ENCODE measurements at places on chromosomes 2 and 18. TPM values are rescaled to one million over a fixed set of nuclear protein-coding genes. Genes with fewer than 3 reads are reported as not detected.

DNA sequence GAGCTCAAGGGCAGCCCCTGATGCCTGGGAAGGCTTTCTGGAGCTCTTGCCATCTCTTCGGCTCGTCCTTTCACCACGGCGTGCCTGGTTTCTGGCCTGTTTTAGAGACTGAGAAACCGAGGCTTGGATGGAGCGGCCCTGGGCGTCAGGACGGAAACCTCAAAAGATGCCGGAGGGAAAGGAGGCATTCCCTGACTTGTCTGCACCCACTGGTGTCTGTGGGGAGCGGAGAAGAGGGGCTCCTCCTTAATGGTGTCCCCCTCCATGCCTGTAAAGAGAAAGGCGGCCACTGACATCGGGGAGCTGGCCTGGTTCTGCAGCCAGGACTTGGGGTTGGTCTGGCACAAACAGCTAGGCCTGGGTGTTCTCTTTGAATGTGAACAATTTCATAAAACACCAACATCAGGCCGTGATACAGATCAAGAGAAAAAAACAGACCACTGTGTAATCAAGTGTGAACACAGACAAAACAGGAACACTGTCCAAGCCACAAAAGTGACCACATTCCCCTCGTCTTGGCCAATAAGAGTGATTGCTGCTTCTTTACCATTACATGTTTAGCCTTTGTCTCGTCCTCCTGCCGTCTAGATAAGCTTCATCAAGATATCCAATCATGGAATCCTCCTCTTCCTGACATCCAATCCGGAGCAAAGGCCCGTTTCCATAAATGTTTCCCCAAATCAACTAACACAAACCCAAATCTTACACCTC, 633 bp upstream of the ILKAP start:
- DNase-seq, result no peak

GRCh38 chr18:44799907-44800421, 119.3 kb downstream of the SETBP1 start:
- DNase-seq, result no peak

DNA sequence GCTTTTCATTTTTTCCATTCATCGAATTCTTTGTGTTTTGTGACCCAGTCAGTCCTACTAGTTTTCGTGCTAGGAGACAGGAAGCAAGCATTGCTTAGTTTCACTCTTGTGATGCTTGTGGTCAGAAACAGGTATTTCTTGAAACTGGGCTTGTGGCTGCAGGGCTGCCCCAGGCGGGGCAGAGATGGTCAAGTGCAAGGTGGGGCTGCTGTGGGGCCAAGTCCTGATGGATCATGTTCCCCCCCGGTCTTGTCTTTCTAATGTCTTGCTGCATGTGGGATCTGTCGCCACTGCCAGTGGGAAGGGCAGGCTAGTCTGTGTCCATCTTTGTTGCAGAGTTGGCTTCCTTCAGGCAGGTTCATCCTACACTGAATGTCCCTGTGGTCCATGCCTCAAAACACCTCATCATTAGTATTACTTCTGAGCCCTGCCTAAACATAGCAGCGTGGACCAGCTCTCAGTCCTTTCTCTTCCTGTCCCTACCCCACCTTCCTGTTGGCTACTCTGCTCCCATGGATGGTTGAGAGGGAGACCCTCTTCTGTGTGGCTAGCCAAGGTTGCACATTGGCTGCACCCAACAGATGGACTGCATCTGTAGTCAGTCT, 38.7 kb downstream of the INPP4A start:
- DNase-seq, result no peak

RAPGEF4 gene
- 1.2 TPM for total RNA-seq

DNA sequence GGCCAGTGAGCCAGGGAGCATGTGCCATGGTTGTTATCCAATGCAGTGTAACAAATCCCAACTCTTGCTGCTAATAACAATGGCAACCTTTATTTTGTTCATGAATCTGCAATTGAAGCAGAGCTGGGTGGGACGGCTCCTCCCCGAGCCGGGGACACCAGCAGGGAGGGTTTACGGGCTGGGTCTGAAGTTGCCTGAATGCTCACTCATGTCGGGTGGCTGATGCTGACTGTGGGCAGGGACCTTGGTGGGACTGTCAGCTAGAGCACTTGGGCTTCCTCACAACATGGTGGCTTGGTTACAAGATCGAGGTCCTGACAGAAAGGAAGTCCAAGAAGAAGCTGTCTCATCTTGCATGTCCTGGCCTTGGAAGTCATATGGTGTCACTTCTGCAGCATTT, 264.5 kb downstream of the NDUFA10 start:
- DNase-seq, result no peak

GRCh38 chr2:10654069-10654468, 35.7 kb downstream of the NOL10 start:
- no peak for DNase-seq

DNA sequence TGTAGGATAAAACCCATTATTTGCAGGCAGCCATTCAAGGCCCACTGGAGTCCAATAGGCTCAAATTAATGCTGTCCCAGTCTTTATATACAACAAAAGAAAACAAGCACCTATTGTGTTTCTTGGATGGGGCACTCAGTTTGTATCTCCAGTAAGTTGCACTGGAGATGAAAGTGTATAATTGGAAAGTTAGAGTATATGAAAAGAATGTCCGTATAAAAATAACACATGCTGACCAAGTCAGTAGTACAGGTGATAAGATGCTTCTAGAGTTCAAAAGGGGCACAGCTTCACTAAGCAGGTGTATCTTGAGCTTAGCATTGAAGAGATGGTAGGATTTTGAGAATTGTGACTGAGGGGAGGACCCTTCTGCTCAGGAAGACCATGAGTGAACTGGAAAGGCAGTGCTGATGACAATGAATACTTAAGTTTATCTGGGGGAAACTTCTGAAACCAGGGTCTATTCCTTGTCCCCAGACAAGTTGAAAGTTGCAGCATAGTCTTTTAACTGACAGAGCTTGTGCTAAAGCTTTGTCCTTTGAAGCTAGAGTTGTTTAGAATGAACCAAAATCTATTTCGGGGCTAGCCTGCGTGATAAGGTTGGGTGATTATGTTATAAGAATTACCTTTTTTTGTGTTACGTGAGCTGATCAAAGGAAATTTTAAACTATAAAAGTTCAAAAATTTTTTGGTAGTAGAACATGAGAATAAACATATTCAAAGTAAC, 15.2 kb downstream of the LCLAT1 start:
- DNase-seq, result no peak

DNA sequence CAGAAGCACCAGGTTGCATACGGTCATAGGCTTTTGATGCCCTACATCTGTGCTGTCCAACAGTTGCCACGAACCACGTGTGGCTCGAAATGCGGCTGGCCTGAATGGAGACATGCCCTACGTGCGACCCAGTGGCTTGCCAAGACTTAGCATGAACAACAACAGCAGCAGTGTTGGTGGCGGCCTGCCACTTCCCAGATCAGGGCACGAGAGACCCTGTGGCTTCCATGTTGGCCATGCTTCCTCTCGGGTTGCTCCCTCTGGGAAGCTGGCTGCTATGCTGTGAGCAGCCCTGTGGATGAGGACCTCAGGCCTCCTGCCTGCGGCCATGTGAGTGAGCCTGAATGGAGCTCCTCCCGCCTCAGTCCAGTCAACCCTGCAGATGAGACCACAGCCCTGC, 212.3 kb downstream of the HDAC4 start:
- peak; percentile 3 for DNase-seq

- DNase-seq, result no peak
These were observed 23.4 kb downstream of the LYPD1 start for GRCh38 chr2:132646540-132647108.

DNA sequence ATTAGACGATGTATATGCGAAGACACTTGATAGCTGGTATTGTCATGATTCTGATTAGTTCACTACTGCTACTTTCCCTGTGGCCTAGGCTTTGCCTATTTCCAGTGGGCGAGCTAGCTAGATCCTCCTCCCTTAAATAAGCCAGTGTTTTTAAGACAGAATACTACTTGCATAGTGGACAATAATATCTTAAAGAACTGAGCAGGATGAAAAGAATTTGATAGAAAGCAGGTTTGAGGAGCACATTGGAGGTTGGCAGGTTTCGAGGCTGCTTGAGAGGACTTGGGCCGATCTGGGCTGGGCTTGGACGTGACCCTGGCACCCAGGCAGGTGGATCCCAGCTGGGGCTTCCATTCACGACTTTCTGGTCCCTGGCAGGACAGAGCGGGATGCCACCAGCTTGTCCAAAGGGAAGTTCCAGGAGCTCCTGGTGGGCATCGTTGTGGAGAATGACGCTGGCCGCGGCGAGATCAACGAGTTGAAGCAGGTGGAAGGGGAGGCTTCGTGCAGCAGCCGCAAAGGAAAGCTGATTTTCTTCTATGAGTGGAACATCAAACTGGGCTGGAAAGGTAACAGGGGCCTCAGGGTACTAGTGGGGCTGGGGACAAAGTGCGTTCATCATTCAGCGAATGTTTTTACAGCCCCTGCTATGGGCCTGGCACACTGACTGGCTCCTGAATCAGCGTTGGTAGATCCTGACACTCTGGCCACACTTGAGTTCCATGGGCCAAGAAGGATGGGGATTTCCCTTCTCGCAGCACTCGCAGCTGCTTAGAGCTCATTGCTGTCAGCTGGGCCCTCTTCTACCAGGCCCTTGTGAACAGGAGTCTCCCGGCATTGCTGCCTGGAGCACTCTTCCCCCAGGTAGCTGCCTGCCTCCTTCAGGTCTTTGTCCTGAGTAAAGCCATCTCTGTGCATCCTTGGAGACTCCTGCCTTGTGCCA, 16.9 kb downstream of the C2orf74 start:
- DNase-seq, result no peak

DNA sequence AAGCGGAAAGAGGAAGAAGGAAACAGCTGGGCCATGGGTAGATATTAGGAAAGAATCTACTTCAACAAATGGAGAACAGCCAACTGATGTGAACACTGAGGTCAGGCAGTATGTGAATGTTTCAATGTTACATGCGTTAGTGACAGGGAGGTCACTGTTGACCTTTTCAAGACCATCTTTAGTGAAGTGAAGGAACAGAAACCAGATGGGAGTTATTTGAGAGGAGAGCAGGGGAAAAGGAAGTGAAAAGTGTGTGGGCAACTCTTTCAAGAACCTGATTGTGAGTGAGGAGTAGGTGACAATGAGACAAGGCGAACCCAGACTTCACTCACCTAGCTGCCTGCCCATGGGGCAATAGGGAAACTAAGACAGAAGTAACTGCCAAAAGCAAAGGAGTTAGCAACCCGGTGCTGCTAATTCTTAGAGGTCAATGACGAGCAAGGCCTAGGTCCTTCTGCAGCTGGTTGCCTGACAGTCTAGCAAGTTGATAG, 67.0 kb downstream of the SP3 start:
- DNase-seq, result no peak

TMEFF2 gene
- total RNA-seq, result 0.09 TPM

- DNase-seq, result no peak
These were observed 112.2 kb upstream of the NT5C1B start for GRCh38 chr2:18701546-18701945.

DNA sequence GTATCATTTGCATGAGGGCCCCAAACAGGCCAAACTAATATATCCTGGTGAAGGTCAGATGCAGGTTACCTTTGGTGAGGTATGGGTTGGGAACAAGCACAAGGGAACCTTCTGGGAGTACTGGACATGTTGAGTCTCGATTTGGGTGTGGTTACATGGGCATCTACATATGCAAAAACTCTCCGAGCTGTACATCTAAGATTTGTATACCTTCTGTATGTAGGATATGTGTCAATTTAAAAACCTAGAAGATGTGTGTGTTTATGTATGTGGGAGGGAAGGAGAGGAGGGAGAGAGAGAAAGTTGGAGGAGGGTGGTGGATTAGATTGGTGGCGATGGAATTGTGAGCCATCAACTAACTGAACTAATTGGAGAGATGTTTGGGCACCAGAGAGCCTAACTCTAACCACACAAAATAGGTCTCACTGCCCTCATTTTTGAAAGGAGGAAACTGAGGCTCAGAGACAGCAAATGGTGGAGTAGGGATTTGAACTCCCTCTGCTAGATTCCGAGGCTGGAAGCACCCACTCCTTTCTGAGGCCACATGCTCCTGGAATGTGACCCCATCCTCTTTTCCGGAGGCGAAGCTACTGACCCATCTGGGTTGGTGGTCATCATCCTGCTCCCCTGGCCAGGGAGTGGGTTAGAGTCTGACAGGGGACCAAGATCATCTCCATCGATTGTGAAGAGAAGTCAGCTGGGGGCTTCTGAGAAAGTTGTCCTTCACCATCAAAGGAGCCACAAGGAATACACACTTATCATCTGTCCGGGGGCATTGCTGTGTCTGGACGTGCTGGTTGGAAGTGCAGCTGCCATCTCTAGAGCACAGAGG, 107.3 kb upstream of the MYCN start:
- DNase-seq, result no peak

GRCh38 chr2:155310589-155310988, 612.1 kb downstream of the KCNJ3 start:
- DNase-seq, result no peak

GRCh38 chr2:237478979-237479378, 8.1 kb upstream of the MLPH start:
- DNase-seq, result no peak

GRCh38 chr18:45050712-45051601, 370.3 kb downstream of the SETBP1 start:
- DNase-seq, result no peak

ATP6V1C2 gene
- total RNA-seq, result 1.5 TPM

- DNase-seq, result no peak
These were observed 192.8 kb upstream of the RAB12 start for GRCh38 chr18:8416212-8417019.

ZDBF2 gene
- total RNA-seq, result 5.1 TPM

GRCh38 chr2:8541223-8541622, 140.6 kb upstream of the ID2 start:
- no peak for DNase-seq

GRCh38 chr18:74524097-74524496, 10.2 kb upstream of the CNDP1 start:
- DNase-seq, result peak; percentile 57

DNA sequence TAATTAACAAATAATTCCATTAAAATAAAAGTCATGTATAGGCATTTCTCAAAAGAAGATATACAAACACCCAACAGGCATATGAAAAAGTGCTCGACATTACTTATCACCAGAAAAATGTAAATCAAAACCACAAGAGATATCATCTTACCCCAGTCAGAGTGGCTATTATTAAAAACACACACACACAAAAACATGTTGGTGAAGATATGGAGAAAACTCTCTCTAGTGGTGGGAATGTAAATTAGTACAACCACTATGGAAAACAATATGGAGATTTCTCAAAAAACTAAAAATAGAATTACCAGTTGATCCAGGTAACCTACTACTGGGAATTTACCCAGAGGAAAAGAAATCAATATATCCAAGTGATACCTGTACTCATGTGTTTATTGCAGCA, 966.3 kb upstream of the POU3F3 start:
- no peak for DNase-seq

CD8B2 gene
- 0.08 TPM for total RNA-seq

Measured in left colon (tissue), 2 donors.